Vagina (tissue), 2 donors: ENCODE measurements at places on chromosomes 3 and 15. TPM values are rescaled to one million over a fixed set of nuclear protein-coding genes. Genes with fewer than 3 reads are reported as not detected.
A peak's percentile ranks its signal among the peaks of the same experiment; 100 is the strongest.

- no peak for DNase-seq
These were observed 11.3 kb downstream of the QTRT2 start for GRCh38 chr3:114067804-114068203.

DNA sequence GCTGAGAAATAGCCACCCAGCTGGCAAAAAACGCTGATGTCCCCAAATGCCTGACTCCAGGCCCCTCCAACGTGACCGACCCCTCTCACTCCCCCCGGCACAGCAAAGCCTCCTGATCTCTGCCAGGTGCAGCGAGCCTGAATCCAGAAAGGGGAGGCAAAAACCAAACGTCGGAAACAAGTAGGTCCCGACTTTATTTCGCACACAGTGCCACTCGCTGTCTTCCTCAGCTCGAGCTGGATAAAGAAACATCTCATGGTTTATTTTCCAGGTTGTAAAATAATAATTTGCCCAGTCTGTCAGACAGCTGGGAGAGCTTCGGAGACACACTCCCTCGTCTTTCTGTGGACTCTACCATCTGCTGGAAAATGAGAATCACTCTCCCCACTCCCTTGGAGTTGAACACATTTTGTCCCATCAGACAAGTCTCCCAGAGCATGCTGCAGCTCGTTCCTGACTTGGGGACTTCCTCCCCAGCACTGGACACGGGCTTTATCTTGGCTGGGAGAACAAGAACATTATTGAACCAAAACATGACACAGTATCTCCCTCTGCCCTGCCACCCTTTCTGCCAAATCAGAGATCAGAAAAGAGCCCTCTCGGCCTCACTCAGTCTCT is 142.8 kb downstream of the NUP210 start:
- DNase-seq = no peak

GRCh38 chr3:171351676-171352075 is 108.5 kb downstream of the TNIK start:
- no peak for DNase-seq

DNA sequence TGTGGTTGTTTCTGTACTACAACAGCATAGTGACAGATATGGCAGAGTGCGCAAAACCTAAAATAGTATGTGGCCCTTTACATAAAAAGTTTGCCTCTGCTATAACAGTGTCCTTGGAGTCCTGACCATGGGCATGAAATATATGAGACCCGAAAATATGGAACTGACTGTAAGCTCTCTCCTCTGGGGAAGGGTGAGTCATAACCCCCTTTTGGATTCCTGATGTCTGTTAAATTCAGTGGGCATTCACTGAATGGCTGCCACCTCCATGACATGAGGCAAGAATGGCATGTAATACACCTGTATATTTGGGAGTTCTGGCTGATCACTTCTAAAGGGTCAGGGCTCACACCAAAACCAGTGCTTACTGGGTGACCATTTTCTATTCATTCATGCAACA is 6.1 kb downstream of the TBC1D2B start:
- no peak for DNase-seq

- no peak for DNase-seq
These were observed 18.3 kb downstream of the TMEM62 start for GRCh38 chr15:43151688-43152087.

DNA sequence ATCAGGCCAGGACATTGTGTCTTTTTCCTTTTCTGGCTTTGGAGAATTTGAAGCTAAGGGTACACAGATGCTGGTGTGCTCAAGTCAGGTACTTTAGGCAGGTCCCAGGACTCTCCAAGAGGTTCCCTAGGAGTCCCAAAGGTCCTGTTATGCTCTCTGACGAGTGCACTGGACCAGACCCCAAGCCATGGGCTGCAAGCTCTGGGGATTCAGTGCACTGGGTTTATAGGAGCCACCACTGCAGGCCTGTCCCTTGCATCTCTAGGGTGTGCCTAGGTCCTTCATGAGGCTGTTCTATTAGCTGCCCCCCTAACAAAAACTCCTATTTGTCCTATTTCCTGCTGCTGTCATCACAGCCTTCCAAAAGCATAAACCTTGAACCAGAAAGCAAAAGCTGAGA is 31.9 kb upstream of the BFSP2 start:
- DNase-seq = peak; percentile 72

DNA sequence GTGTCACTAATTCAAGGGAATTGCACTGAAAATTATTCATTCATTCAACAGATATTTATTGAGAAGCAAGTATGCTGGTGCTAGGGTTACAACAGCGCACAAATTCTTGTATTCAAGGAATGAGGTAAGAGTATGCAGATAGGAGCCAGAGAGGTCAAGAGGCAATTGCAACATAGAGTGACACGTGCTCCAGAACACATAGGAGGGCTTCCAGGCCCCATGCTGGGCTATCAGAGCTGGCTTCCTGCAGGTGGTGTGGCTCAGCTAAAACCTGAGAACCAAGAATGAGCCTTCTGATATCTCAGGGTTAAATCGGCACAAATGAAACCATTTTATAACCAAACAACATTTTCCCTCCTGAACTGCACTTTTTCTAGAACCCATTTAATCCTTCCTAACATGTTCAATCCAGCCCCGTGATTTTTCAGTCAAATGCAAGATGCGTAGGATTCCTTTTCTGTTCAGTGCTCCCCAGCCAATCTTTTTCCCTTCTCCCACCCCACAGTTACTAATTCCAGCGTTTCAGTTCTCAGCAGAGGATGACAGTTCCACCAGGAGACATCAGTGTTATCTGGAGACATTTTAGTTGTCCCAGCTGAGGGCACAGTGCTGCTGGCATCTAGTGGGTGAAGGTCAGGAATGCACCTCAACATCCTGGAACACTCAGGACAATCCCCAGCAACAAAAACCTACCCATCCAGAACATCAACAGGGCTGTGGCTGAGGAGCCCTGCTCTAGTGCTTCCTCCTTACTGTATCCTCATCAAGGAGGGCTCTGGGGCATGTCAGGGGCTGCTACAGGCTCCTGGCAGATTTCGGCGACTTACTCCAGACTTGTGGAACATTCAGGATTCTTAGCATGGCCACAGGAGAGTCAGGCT is 13.1 kb downstream of the CCR5AS start:
- no peak for DNase-seq

DNA sequence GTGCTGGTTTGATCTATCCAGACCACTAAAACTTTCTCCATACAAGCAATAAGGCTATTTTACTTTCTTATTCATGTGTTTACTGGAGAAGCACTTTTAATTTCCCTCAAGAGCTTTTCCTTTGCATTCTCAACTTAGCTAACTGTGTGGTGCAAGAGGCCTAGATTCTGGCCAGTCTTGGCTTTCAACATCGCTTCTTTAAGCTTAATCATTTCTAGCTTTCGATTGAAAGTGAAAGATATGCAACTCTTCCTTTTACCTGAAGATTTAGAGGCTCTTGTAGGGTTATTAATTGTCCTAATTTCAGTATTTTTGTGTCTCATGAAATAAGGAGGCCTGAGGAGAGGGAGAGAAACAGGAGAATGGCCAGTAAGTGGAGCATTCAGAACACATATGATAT is 234.8 kb upstream of the GADL1 start:
- DNase-seq = no peak

- DNase-seq = no peak
These were observed 334.4 kb upstream of the THBS1 start for GRCh38 chr15:39246523-39246922.

- no peak for DNase-seq
These were observed 746.6 kb upstream of the CFAP20DC start for GRCh38 chr3:59796456-59796855.

CCDC39 gene
- not detected for total RNA-seq
